ENCODE measurements at places on chromosomes 12 and 14. TPM values are rescaled to one million over a fixed set of nuclear protein-coding genes. Genes with fewer than 3 reads are reported as not detected.
A peak's percentile ranks its signal among the peaks of the same experiment; 100 is the strongest.

The KCNJ8 gene
- 19.5 TPM for total RNA-seq

DNA sequence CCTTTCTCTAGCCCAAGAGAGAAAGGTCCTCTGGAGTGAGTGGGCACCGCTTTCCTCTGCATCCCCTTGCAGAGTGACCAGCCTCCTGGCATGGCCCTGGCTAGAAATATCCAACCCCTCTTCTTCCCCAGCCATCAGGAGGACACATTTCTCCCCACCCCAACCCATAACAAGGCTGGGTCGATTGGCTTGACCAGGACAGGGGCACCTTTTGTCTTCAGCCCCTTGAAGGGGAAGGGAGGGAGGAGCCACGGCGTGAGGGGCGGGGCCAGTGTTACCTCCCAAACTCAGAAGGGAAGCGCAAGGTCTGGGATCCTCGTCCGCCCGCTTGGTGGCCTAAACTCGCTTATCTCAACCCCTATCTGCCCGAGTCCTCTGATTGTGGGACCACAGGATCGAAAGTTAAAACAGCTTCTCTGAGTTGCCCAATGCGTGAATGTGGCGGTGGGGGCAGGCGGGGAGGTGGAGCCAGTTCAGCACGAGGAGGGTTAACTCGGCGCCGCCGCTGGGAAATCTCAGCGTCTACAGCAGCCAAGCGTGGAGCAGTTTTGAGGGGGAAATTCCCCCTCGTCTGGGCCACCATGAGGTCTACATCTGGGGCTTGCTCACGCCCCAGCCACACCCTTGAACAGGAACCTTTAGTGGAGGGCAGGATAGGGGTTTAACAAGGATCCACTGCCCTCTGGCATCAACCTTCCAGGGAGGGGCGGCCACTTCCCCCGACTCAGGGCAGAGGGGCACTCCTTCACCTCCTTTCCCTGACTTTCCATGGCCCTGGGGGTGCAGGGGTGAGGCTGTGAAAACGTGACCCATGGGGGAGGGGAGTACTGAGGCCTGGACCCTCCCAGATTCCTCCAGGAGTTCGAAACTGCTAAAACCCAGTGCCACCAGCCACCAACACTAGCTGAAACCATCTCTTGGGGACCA, 795 bp downstream of the STAT6 start:
- H3K27ac ChIP-seq: peak overlapping the region; percentile 99
- H3K4me3 ChIP-seq: peak overlapping the region; percentile 74
- no peaks in the 10 kb centered on the region for H3K27me3 ChIP-seq
- peaks cover 26% of the 10 kb centered on the region for H3K4me1 ChIP-seq
- peaks cover 13% of the 10 kb centered on the region for H3K36me3 ChIP-seq
- DNase-seq: peak; percentile 78

DNA sequence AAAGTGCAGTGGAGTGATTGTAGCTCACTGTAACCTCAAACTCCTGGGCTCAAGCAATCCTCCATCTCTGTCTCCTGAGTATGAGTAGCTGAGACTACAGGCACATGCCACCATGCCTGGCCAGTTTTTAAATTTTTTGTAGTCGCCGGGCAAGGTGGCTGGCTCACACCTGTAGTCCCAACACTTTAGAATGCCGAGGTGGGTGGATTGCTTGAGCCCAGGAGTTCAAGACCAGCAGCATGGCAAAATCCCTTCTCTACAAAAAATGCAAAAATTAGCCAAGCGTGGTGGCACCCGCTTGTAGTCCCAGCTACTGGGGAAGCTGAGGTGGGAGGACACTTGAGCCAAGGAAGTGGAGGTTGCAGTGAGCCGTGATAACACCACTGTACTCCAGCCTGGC, 219.5 kb downstream of the KLHL28 start:
- no peak for DNase-seq
- H3K36me3 ChIP-seq: no peaks in the 10 kb centered on the region
- H3K27ac ChIP-seq: no peak overlapping the region

- H3K36me3 ChIP-seq: no peaks in the 10 kb centered on the region
- H3K27me3 ChIP-seq: no peaks in the 10 kb centered on the region
- H3K4me3 ChIP-seq: peak overlapping the region; percentile 68
- peak overlapping the region; percentile 96 for H3K27ac ChIP-seq
- no peaks in the 10 kb centered on the region for H3K4me1 ChIP-seq
- DNase-seq: no peak
Measured at GRCh38 chr12:8698879-8699278, 1.1 kb downstream of the RIMKLB start.

DNA sequence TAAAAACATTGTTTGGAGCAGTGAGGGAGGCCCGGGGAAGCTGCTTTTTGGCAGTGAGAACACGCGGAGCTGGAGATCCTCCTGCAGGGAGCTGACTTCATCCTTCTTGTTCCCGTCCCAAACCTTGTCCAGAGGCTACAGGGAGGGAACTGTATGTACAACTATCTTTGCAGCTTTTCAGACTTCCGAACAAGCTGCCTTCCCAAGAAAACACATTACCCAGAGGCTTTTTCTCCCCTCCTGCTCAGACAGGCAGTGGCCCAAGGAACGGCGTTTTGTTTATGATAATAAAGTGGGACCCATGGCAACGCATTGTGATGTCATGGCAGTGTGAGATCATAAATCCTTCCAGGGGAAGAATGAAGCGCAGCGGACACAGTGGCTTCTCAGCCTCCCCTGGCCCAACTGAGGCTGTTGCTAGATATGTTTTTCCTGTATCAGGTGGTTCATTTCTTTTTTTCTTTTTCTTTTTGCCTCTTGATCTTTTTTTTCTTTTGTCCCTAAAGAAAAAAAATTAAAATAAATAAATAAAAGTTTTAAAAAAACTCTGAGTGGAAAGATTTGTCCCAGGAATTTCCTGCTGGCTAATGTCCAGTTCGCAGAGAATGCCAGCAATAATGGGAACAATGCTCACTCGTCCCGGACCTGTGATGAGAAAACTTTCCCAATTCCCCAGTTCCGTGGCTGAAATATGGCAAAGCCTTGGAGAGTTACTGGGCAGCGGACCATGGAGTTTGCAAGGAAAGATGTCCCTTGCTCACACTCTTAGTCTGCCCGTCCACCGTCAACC, 103.4 kb upstream of the MAP1LC3B2 start:
- H3K27ac ChIP-seq: peak overlapping the region; percentile 77
- H3K4me1 ChIP-seq: no peaks in the 10 kb centered on the region
- peak; percentile 91 for DNase-seq
- no peaks in the 10 kb centered on the region for H3K27me3 ChIP-seq
- H3K4me3 ChIP-seq: no peak overlapping the region

DNA sequence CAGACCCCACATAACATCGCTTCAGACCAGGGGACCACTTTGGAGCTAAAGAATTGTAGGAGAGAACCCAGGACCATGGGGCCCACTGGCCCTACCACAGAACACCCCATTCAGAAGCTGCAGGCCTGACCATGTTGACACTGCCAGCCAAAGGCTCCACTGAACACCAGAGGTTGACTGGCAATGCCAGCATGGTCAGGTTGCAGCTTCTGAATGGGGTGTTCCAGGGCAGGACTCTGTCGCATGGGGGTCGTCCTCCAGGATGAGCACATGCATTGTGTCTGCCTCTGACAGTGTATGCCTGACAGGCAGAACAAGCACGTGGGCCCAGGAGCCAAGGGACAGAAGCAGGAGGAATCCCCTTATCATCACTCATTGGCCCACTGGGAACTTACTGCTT, 34.1 kb downstream of the DIO3 start:
- H3K36me3 ChIP-seq: no peaks in the 10 kb centered on the region
- no peak overlapping the region for H3K4me3 ChIP-seq
- no peak for DNase-seq
- H3K4me1 ChIP-seq: no peaks in the 10 kb centered on the region

Measured in tibial nerve (tissue), 4 donors.